M059J (cell line): ENCODE measurements at places on chromosomes 2 and 18. TPM values are rescaled to one million over a fixed set of nuclear protein-coding genes. Genes with fewer than 3 reads are reported as not detected.

G6PC2 gene
- total RNA-seq = not detected in 2 replicates

RNF25 gene
- 36.1 and 40.0 TPM in 2 replicates for total RNA-seq

CENPA gene
- total RNA-seq = 22.0 and 33.3 TPM in 2 replicates

RBKS gene
- 3.2 and 4.9 TPM in 2 replicates for total RNA-seq

AFF3 gene
- total RNA-seq = 2.6 and 3.0 TPM in 2 replicates

SCYGR4 gene
- total RNA-seq = not detected in 2 replicates

IHH gene
- total RNA-seq = not detected in 2 replicates

ABCG8 gene
- total RNA-seq = not detected in 2 replicates

MC5R gene
- not detected in 2 replicates for total RNA-seq

KIF5C gene
- total RNA-seq = 0.54 and 1.3 TPM in 2 replicates

MDH1B gene
- total RNA-seq = 1.0 and 1.2 TPM in 2 replicates

ANKRD30BL gene
- not detected in 2 replicates for total RNA-seq

CD302 gene
- 7.4 TPM in 2 replicates for total RNA-seq

LRRTM1 gene
- not detected in 2 replicates for total RNA-seq

RAB6D gene
- total RNA-seq = not detected in 2 replicates

AGPS gene
- 32.2 and 46.7 TPM in 2 replicates for total RNA-seq
